ENCODE measurements at places on chromosomes 11 and 22. TPM values are rescaled to one million over a fixed set of nuclear protein-coding genes. Genes with fewer than 3 reads are reported as not detected.

The MEN1 gene
- 57.9 TPM for total RNA-seq

DNA sequence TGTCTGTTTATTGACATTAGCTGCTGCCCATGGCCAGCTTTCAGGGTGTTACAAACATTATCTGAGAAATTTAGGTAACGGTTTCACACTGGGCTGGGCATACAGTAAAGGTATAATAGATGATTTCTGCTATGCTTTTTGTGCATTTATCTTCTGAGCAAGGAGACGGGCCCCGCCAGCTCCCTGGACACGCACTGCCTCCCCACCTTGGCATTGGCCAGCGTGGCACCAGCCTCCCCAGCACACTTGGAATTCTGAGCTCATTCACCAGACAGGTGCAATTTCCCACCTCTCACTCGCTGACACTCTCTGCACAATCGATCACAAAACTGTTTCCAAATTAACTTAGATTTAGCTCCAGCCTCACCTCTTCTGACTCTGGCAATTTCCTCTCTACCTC lies 222.8 kb downstream of the CEP164 start:
- no peaks in the 10 kb centered on the region for H3K36me3 ChIP-seq
- no peak overlapping the region for H3K4me3 ChIP-seq
- H3K4me1 ChIP-seq: peaks cover 35% of the 10 kb centered on the region
- no peak overlapping the region for H3K27ac ChIP-seq
- H3K27me3 ChIP-seq: peaks cover 10% of the 10 kb centered on the region

DNA sequence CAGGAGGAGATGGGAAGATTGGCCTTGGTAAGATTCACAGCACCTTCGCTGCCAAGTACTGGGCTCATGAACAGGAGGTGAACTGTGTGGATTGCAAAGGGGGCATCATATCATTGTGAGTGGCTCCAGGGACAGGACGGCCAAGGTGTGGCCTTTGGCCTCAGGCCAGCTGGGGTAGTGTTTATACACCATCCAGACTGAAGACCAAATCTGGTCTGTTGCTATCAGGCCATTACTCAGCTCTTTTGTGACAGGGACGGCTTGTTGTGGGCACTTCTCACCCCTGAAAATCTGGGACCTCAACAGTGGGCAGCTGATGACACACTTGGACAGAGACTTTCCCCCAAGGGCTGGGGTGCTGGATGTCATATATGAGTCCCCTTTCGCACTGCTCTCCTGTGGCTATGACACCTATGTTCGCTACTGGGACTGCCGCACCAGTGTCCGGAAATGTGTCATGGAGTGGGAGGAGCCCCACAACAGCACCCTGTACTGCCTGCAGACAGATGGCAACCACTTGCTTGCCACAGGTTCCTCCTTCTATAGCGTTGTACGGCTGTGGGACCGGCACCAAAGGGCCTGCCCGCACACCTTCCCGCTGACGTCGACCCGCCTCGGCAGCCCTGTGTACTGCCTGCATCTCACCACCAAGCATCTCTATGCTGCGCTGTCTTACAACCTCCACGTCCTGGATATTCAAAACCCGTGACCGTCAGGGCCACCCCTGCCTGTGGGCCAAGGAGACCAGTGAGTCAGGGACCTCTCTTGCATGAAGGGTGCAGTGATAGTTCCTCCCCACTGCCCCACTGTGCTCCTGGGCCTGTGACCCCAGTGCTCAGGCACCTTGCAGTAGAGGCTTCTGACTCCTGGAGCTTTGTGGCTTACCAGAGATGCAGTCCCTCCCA lies 83.6 kb downstream of the BCR start:
- no peak overlapping the region for H3K27ac ChIP-seq
- no peak for DNase-seq
- H3K36me3 ChIP-seq: peaks cover 5% of the 10 kb centered on the region
- no peaks in the 10 kb centered on the region for H3K4me1 ChIP-seq

The PIWIL4 gene
- 0.68 TPM for total RNA-seq

The CCDC188 gene
- total RNA-seq: 8.6 TPM

GRCh38 chr22:35126993-35127392 lies 61.0 kb downstream of the ISX start:
- no peaks in the 10 kb centered on the region for H3K36me3 ChIP-seq
- no peak overlapping the region for H3K4me3 ChIP-seq
- H3K4me1 ChIP-seq: no peaks in the 10 kb centered on the region
- no peak for DNase-seq
- H3K27me3 ChIP-seq: peaks cover 18% of the 10 kb centered on the region

GRCh38 chr11:47156951-47157350 lies 19.7 kb downstream of the ARFGAP2 start:
- peaks cover 11% of the 10 kb centered on the region for H3K4me1 ChIP-seq
- H3K27me3 ChIP-seq: peaks cover 5% of the 10 kb centered on the region
- H3K4me3 ChIP-seq: no peak overlapping the region

DNA sequence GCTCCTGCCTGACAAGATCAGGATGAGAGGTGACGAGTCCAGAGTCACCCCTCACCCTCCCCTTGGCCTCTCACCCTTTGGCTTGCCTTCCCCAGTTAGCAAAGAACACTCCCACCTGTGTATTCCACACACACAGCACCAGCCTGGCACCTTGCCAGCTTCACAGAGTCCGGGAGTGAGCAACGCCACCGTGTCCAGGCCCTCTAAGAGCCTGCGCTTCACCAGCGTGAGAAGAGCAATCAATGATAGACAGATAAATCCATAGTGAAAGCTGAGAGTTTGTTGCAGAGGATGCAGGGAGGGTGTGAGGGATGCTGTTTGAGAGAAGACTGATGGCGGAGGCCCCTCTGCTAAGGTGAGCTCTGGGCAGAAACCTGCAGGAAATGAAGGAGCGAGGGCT lies 404.5 kb downstream of the LARGE1 start:
- no peaks in the 10 kb centered on the region for H3K36me3 ChIP-seq
- H3K4me3 ChIP-seq: no peak overlapping the region
- no peak for DNase-seq
- no peaks in the 10 kb centered on the region for H3K27me3 ChIP-seq

GRCh38 chr11:72718101-72718501 lies 34.1 kb downstream of the ARAP1 start:
- no peak overlapping the region for H3K4me3 ChIP-seq
- H3K36me3 ChIP-seq: no peaks in the 10 kb centered on the region
- no peaks in the 10 kb centered on the region for H3K27me3 ChIP-seq
- H3K27ac ChIP-seq: no peak overlapping the region
- no peak for DNase-seq

The APOA1 gene
- total RNA-seq: 0.80 TPM

DNA sequence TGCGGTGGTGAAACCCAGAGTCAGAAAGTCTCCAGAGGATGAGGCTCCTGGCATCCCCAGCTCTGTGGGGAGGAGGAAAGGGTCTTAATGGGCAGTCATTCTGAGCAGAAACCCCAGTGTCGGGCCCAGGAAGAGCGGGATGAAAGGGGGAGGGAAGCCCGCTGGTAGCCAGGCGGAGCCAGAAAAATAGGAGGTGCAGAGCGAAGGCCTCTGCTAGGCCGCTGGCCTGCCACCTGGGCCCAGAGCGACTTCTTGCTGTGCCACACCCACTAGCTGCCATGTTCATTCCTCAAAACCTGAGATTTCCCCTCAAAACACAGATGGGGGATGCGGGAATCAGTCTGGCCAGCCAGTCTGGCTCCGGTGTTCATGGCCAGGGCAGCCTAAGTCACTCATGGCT lies 650 bp upstream of the POU2AF3 start:
- peaks cover 54% of the 10 kb centered on the region for H3K27me3 ChIP-seq
- no peaks in the 10 kb centered on the region for H3K36me3 ChIP-seq
- H3K4me3 ChIP-seq: peak overlapping the region; percentile 85
- H3K27ac ChIP-seq: no peak overlapping the region

The VWCE gene
- total RNA-seq: 42.0 TPM

DNA sequence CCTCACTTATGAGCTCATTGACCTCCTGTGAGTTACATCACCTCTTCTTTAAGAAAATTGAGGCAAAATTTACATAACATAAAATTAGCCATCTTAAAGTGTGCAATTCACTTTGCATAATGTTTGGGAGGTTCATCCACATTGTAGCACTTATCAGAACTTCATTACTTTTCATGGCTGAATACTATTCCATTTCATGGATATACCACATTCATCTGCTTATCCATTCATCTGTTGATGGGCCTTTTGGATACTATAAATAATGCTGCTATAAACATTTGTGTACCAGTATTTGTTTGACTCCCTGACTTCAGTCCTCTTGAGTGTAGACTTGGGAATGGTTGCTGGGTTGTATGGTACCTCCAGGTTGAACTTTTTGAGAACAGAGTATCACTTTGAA lies 103.4 kb downstream of the TP53I11 start:
- H3K27ac ChIP-seq: no peak overlapping the region
- no peak overlapping the region for H3K4me3 ChIP-seq
- H3K4me1 ChIP-seq: peaks cover 41% of the 10 kb centered on the region

The GGT5 gene
- total RNA-seq: 0.56 TPM

GRCh38 chr22:48098921-48099245 lies 1336.4 kb downstream of the TBC1D22A start:
- H3K27me3 ChIP-seq: peaks cover 3% of the 10 kb centered on the region
- H3K27ac ChIP-seq: no peak overlapping the region
- no peak overlapping the region for H3K4me3 ChIP-seq
- DNase-seq: no peak
- H3K4me1 ChIP-seq: no peaks in the 10 kb centered on the region

DNA sequence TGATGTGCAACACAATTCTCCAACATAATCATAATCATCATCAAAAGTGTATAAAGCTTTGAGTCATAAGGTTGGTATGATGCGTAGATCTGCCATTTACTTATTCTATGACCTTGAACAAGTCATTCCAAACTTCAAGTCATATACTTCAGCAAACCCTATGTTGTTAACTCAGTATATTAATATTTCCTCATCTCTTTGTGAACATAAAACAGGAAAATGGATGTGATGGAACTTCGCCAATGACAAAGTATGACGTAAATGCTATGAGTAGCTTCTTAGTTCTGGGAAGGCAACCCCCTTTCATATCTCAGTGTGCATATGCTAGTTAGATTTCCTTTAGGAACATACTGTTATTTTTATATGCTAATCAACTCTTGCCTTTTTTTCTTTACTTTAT lies 102.7 kb upstream of the ANO3 start:
- H3K4me3 ChIP-seq: no peak overlapping the region
- H3K36me3 ChIP-seq: no peaks in the 10 kb centered on the region
- H3K4me1 ChIP-seq: no peaks in the 10 kb centered on the region
- no peaks in the 10 kb centered on the region for H3K27me3 ChIP-seq
- no peak for DNase-seq

The NCAPH2 gene
- total RNA-seq: 116 TPM

GRCh38 chr11:108933630-108934029 lies 268.8 kb downstream of the DDX10 start:
- no peak for DNase-seq
- H3K27me3 ChIP-seq: no peaks in the 10 kb centered on the region
- no peaks in the 10 kb centered on the region for H3K36me3 ChIP-seq
- H3K27ac ChIP-seq: no peak overlapping the region
- no peaks in the 10 kb centered on the region for H3K4me1 ChIP-seq
- no peak overlapping the region for H3K4me3 ChIP-seq

DNA sequence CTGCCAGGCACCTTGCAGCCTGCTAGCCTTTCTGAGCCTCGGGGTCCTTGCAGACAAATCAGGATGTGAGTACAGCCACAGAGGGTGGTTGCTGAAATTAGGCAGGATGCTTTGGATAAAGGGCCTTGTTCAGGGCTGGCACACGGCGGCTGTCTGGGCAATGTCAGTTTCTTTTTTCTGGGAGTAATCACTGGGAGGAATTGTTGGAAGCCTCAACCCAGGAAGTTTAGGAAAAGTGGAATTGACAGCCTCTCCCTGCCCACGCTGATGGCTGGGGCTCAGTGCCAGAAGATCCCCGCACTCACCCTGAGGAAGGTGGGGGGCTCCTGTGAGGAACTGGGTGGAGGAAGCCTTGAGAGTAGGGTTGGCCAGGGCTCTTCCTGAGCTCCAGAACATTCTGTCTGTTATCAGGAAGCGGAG lies 37.4 kb downstream of the CD82 start:
- no peaks in the 10 kb centered on the region for H3K36me3 ChIP-seq
- H3K4me1 ChIP-seq: peaks cover 37% of the 10 kb centered on the region
- H3K4me3 ChIP-seq: no peak overlapping the region
- H3K27me3 ChIP-seq: no peaks in the 10 kb centered on the region
- DNase-seq: no peak

- H3K36me3 ChIP-seq: no peaks in the 10 kb centered on the region
- H3K27me3 ChIP-seq: peaks cover 5% of the 10 kb centered on the region
- no peak overlapping the region for H3K27ac ChIP-seq
- no peak for DNase-seq
- peaks cover 20% of the 10 kb centered on the region for H3K4me1 ChIP-seq
These were observed 638.5 kb downstream of the NTM start for GRCh38 chr11:132008872-132009271.

GRCh38 chr11:108635106-108635505 lies 29.8 kb upstream of the DDX10 start:
- H3K27ac ChIP-seq: no peak overlapping the region
- no peak for DNase-seq
- H3K27me3 ChIP-seq: peaks cover 12% of the 10 kb centered on the region
- H3K36me3 ChIP-seq: no peaks in the 10 kb centered on the region
- peaks cover 7% of the 10 kb centered on the region for H3K4me1 ChIP-seq

DNA sequence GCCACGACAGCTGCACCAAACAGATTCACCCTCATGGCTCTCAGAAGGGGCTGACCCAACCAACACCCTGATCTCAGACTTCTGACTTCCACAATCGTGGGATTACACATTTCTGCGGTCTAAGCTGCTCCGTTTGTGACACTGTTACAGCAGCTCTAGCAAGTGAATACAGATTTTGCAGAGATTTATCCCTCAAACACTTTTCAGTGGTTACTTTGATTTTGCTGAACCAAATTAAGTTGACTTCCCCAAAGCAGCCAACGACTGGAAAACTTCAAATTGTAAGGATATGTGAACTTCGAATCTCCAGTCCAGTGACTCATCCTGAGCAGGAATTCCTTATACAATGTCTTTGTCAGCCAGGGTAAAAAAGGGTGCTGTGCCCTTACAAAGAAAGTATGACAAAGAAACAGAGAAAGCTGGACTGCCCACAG lies 14.8 kb upstream of the INCENP start:
- peaks cover 9% of the 10 kb centered on the region for H3K27me3 ChIP-seq
- no peak overlapping the region for H3K27ac ChIP-seq
- no peaks in the 10 kb centered on the region for H3K36me3 ChIP-seq

The DEPDC5 gene
- total RNA-seq: 39.5 TPM

DNA sequence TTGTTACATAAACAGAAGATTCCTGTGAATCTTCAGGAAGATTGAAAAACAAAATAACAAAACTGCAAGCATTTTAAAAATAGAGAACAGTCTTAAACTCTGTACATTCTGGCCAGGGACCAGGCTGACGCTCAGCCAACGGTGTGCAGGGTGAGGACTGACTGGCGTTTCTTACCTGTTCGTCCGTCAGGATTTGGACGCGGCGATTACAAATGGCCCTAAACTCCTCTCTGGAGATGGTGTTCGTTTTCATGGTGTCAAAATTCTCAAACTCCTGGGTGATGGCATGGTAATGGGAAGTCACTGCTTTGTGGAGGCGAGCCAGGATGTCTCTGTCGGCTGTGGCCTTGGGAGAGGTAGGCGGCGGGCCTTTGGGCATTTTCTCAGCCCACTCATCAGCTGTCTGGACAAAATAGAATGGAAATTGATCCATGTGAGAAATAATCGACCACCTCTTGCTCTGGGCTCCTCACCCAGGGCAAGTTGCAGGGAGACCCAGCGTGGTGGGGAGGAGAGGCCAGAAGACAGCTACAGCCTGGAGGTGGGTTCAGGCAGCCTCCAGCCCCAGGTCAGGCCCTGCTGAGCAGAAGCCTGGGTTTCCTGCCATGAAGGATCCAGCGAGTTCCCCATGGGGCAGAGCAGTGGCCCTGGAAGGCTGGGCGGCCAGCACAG lies 143.0 kb downstream of the MPPED1 start:
- peaks cover 11% of the 10 kb centered on the region for H3K36me3 ChIP-seq
- peaks cover 3% of the 10 kb centered on the region for H3K4me1 ChIP-seq
- no peak overlapping the region for H3K27ac ChIP-seq

- DNase-seq: no peak
- H3K27ac ChIP-seq: no peak overlapping the region
- peaks cover 10% of the 10 kb centered on the region for H3K36me3 ChIP-seq
- H3K4me3 ChIP-seq: no peak overlapping the region
These were observed 8.1 kb downstream of the SCARF2 start for GRCh38 chr22:20429254-20430100.

Data from neural crest cell (in vitro differentiated cells).